ENCODE measurements at places on chromosomes 7 and 10.

DNA sequence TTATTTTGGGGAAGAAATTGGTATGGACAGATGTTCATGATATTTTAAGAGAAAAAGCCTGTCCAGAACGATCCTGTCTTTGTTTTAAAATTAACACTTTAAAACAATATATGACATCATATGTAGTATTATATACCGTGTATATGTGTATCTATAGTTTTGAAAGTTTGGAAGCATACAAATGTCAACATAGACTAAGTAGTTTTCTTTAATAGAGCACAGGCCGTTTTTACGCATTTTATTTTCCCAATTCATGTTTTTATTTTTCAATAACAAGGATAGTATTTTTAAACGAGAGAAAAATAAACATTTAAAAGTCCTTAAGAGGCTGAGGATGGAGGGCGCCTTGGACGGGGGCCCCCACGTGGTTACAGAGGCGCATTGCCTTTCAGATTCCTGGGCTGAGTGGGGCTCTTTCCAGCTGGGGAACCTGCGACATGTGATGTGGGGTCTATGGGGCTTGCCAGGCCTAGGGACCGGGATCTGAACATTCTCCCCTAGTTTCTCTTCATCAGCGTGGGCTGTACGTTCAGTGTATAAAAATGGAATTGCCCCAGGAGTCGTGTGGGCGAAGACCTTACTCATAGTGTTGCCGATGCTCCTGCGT is 127.8 kb upstream of the ZNF746 start:
- DNase-seq, result peak; percentile 84

DNA sequence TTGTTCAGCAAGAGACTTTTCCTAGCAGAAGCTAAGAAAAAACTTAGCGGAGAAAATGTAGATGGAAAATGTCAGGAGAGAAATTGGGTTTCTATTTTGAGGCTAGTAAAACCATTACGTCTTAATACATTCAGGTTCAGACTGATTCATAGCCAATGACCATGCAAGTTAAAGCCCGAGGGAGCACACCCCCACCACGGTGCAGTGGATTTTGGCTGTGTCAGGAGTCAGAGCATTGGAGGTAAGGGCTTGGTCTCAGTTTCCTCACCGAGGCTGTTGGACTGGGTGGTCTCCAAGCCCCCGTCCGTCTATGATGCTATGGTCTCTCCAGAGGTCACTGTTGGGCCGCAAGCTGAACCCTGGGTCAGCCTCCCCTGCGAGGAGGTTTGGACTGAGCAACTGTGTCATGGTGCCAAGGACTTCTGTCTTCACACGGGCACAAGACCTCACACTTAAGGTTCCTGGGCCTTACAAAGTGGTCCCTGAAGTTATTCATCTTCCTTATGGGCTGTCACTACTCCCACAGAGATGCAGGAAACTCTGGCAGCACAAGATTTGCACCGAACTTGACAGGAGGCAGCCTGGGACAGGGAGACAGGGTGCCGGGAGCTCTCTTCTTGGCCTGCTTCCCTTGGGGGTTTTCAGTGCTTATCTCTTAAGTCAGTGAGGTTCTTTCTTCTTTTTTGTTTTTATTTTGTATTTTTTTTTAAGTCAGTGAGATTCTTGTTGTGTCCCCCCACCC is 186.8 kb downstream of the PHTF2 start:
- DNase-seq, result no peak

DNA sequence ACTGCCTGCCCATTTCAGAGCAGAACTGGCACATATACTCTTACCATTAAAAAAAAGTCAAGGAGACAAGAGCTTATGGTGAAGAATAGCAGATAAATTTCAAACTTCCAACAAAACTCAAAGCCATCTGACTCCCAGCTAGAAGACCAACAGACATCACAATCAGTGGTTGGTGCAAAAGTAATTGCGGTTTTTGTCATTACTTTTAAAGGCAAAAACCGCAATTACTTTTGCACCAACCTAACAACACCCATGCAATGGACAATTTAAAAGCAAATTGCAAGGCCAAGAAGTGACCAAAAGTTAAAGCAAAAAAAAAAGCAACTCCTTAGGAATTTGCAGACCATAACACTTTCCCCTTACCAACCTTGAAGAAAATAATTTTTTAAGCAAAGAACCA is 18.8 kb downstream of the GLI3 start:
- no peak for DNase-seq

- DNase-seq, result no peak
Measured at GRCh38 chr10:124612611-124613498, 131.3 kb downstream of the FAM53B start.

DNA sequence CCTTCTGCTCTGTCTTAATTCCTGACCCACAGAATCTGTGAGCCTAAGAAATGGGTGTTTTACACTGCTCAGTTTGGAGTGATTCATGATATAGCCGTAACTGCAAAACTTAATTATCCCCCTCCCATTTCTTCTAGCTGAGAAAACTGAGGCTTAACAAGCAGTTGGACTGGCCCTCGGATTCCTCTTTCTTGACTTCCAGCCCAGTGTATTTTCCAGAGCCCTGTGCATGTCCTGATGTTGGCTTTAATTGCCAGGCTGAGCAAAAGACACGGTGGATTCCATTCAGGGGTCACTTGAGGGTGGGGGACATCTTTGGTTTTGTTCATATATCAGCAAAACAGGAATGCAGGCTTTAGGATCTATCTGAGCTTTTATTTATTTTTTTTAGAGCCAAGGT is 489.8 kb downstream of the TYW1 start:
- no peak for DNase-seq

DNA sequence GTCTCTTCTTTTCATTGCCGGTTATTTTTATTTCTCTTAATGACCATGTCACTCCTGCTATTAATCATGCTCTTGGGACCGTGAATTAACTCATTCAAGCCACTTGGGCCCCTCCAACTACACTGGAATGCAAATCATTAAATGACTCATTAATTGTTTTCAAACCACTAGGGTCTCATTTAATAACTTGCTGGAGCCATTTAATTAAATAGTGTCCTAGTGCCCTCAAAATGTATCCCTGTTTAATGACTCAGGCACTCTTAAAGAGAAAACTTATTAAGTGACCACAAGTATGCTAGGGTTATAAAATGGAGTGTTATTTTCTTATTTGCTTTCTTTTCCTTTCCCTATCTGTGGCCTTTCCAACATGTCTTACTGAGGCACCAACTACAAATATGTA is 73.0 kb downstream of the PLXDC2 start:
- no peak for DNase-seq

DNA sequence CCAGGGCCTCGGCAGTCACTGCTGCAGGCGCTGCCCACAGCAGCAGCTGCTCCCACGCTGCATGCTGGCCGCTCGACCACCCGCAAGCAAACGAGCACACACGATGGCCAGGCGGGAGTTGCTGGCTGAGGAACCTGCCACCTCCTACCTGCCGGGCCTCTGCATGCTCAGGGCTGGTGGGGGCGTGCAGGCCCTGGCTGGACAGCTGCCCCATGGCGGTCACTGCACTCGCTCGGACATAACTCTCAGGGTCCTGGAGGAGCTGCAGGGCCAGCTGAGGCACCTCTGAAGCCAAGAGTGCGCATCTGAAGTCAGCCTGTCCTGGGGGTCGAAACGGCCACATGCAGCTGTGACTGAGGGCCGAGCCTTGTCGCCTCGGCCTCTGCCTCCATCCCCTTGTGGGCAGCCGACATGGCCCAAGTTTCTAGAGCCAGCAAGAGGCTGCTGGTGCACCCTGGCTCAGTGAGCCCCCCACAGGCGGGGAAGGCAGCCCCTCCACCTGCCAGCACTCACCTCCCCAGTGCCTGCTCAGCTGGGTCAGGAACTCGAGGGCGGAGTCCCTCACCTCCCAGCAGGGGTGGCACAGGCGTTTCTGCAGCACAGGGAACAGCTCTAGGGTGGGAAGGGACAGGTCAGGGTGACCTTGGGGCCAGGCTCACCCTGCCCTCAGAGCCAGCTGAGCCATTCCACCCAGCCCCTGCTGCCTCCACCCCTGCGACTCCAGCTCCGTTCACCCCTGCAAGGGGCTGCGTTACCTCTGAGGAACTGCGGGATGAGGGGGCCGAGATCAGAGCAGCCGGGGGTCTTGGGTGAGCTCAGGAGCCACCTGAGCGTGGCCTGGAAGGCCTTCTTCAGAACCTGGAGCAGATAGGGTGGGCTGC is 16.1 kb downstream of the BRAT1 start:
- peak; percentile 50 for DNase-seq

DNA sequence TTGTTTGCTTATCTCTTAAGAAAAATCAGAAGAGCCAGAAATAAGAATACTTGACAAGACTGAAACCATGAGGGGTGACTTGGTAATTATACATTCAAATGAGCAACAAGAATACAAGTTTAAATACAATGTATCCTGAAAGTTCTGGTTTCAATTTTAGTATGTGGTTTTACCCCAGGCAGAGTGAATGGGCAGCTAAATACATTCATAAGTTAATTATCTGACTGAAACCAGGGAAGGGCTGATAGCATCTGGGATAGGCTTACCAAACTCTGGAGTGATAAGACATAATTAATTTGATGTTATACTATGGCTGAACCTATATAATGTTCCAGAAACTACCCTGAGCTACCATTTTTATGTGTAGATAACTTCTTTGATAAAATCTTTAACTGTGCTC is 252.2 kb upstream of the PLXNA4 start:
- no peak for DNase-seq

DNA sequence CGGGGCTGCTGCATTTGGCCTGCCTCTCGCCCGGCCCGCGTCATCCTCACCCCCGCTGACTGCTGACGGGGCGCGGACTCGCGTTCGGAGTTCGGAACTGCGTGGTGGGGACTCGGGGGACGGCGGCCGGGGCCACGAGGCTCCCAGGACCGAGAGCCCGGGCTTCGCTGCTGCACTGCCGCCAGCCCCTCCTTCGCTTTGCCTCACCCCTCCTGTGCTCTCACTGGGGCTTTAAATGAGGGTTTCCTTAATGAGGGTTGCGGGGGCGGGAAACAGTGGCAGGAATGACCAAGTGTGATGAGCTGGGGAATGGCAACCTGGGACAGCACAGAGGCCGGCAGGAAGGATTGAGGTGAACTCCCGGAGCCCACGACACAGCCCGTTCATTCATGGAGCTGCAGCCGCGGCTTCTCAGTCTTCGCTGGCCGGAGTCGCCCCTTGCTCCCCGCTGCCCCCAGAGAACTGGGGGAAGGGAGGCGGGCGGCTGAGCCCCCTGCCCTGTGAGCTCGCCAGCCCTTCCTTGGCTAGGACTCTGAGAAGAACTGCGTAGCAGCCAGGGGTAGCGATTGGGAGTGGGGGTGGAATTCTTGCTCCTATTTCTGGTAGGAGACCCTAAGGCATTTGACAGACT is 1.5 kb upstream of the LRRC4 start:
- DNase-seq, result peak; percentile 78

DNA sequence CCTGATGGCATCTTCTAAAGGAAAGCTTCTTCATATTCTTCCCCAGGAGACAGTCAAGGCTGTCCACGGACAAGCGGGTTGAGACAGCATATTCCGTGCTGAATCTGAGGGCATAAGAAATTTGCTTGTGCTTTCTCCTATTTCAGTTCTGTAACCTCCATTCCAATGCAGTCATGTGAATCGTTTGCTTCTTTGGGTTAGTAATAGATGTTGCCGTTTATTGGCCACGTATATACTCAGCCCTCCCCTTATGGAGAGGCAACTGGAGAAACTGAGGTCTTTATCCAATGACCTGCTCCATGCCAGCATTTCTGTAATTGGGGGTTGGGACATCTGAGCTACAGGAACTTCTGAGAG is 38.9 kb downstream of the LYZL1 start:
- no peak for DNase-seq

- no peak for DNase-seq
Measured at GRCh38 chr7:107404740-107405537, 64.9 kb upstream of the GPR22 start.

- DNase-seq, result no peak
Measured at GRCh38 chr7:142796001-142796500, 25.3 kb downstream of the PRSS2 start.

GRCh38 chr7:85554236-85555178 is 367.7 kb upstream of the SEMA3D start:
- no peak for DNase-seq

GRCh38 chr10:117955176-117955575 is 91.6 kb downstream of the RAB11FIP2 start:
- no peak for DNase-seq

- DNase-seq, result no peak
Measured at GRCh38 chr10:97199152-97199551, 13.4 kb upstream of the SLIT1 start.

DNA sequence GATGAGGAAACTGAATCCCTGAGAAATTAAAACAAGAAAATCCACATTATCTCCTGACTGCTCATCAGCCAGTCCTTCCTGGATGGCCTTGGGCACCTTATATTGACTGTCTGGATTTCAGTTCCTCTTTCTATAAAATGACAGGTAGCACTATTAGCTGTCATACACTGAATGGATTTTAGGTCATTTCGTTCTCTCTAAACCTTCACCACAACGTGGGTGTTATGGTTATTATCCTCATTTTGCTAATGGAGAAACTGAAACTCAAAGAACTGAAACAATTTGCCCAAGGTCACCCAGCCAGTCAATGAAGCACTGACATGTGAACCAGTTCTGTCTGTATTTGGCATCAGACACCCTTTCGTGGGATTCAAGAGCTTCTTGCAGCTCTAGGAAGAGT is 193.8 kb downstream of the CYP26A1 start:
- no peak for DNase-seq

DNA sequence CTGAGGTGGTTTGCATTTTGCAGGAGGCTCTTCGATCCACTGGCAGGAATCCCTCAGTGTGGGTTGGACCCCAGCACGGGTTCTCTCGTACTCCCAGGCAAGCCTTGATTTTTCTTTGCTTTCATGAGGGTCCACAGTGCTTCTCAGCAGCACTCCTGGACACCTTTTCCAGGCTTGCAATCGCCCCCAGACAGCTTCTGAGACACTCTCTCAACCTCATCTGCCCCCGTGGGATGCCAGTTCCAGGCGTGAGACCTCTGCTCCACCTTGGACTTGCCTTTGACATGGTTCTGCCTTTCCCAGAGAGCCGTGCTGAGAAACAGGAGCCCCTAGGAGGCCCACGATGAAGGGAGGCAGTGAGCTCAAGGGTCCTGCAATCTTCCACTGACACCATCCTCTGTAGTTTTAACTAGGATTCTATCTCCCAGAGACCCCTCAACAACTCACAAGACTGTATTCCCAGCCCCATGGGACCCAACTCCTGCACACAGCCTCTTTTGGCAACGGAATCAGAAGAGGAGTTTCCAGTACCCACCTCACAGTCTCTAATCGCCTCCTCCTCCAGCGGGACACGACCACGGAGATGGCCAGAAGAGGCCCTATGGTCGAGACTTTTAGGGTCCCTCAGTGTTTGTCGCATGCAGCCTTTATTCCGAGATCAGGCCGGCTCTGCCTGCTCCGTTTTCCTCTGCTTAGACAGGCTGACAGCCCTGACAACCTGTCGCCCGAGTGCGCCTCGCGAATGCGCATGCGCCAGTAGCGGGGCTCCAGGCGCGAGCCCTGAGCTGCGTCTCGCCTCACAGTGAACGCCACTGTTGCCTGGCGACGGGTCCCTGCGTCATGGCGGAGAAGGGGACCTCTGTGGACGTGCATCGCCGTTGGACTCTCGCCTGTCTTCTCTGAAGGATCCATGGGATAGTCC is 26.0 kb upstream of the ZNF273 start:
- DNase-seq, result no peak

GRCh38 chr10:33542752-33543505 is 208.5 kb upstream of the NRP1 start:
- no peak for DNase-seq

Measured in Right ventricle myocardium inferior (tissue), 1 donor.